Lung (tissue), 17 donors: ENCODE measurements at places on chromosomes 5 and 9. TPM values are rescaled to one million over a fixed set of nuclear protein-coding genes. Genes with fewer than 3 reads are reported as not detected.

Gene OGN
- total RNA-seq, result 5.6 TPM

DNA sequence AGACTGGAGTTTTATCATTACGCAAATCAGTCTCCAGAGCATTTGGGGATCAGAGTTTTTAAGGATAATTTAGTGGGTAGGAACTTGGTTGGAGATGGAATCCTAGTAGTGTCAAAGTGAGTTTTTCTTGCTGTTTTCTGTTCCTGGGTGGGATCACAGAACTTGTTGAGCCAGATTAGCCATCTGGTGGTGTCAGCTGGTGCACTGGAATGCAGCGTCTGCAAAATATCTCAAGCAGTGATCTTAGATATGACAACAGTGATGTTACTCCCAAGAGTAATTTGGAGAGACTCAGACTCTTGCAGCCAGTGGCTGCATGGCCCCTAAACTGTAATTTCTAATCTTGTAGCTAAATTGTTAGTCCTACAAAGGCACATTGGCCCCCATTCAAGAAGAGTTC lies 1257.8 kb downstream of the MAT2B start:
- H3K27me3 ChIP-seq, result no peaks in the 10 kb centered on the region
- H3K27ac ChIP-seq, result no peak overlapping the region
- H3K4me3 ChIP-seq, result no peak overlapping the region
- H3K36me3 ChIP-seq, result no peaks in the 10 kb centered on the region

DNA sequence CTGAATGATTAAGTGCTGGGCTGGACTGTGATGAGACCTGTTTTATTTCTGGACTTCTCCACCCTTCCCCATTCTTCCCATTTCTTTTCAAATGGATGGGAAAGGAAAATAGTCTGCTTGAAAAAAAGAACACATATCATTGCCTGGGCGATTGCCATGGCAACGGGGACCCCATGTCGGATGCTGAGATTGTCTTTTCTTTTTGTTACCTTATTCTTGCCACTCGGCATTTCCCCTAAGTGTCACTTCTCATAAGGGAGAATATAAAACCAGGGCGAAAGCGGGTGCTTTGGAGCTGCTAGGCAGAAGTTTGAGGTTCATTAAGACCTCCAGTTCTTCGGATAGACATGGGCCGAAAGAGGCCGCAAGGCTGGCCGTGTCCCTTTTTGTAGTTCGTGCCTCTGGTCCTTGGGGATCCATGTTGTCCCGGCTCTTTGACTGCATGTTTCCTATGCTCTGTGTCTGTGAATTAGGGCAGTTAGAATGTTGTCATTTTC lies 763 bp downstream of the FGD3 start:
- DNase-seq, result no peak
- H3K27ac ChIP-seq, result no peak overlapping the region
- no peak overlapping the region for H3K4me3 ChIP-seq
- H3K4me1 ChIP-seq, result peaks cover 17% of the 10 kb centered on the region
- no peaks in the 10 kb centered on the region for H3K27me3 ChIP-seq

DNA sequence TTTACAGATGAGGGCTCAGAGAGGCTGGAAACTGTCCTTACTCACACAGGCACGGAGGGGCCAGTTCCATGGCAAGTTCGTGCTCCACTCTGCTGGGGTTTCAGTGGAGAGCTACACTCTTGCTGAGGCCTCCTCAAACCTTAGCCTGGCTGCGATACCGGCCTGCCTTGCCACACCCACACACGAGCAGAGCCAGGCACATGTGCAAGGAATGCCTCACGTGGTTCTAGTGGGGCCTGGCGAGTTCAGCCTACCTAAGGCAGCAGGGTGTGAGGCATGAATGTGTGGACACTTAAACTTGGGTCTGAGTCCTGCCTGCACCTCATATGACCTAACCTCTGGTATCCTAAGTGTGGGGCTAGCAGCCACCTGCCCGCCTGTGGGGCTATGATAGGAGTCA lies 21.5 kb upstream of the PRDM12 start:
- no peak for DNase-seq
- no peak overlapping the region for H3K4me3 ChIP-seq
- H3K27me3 ChIP-seq, result no peaks in the 10 kb centered on the region
- no peak overlapping the region for H3K27ac ChIP-seq
- no peaks in the 10 kb centered on the region for H3K36me3 ChIP-seq

- H3K27ac ChIP-seq, result peak overlapping the region; percentile 68
- no peaks in the 10 kb centered on the region for H3K36me3 ChIP-seq
- no peaks in the 10 kb centered on the region for H3K27me3 ChIP-seq
- no peak overlapping the region for H3K4me3 ChIP-seq
Observed at GRCh38 chr5:149388498-149389190, 9.6 kb upstream of the IL17B start.

- H3K4me3 ChIP-seq, result no peak overlapping the region
- no peak for DNase-seq
- H3K4me1 ChIP-seq, result no peaks in the 10 kb centered on the region
Observed at GRCh38 chr5:93735378-93735777, 6.0 kb downstream of the POU5F2 start.

- DNase-seq, result no peak
- no peak overlapping the region for H3K27ac ChIP-seq
- H3K4me1 ChIP-seq, result peaks cover 16% of the 10 kb centered on the region
- no peak overlapping the region for H3K4me3 ChIP-seq
- no peaks in the 10 kb centered on the region for H3K36me3 ChIP-seq
Observed at GRCh38 chr5:56620903-56621677, 194.3 kb upstream of the MAP3K1 start.

- H3K4me3 ChIP-seq, result no peak overlapping the region
- no peak overlapping the region for H3K27ac ChIP-seq
- H3K27me3 ChIP-seq, result no peaks in the 10 kb centered on the region
- DNase-seq, result peak; percentile 29
- H3K36me3 ChIP-seq, result no peaks in the 10 kb centered on the region
- H3K4me1 ChIP-seq, result peaks cover 23% of the 10 kb centered on the region
Observed at GRCh38 chr5:156584871-156585270, 257.9 kb downstream of the SGCD start.

DNA sequence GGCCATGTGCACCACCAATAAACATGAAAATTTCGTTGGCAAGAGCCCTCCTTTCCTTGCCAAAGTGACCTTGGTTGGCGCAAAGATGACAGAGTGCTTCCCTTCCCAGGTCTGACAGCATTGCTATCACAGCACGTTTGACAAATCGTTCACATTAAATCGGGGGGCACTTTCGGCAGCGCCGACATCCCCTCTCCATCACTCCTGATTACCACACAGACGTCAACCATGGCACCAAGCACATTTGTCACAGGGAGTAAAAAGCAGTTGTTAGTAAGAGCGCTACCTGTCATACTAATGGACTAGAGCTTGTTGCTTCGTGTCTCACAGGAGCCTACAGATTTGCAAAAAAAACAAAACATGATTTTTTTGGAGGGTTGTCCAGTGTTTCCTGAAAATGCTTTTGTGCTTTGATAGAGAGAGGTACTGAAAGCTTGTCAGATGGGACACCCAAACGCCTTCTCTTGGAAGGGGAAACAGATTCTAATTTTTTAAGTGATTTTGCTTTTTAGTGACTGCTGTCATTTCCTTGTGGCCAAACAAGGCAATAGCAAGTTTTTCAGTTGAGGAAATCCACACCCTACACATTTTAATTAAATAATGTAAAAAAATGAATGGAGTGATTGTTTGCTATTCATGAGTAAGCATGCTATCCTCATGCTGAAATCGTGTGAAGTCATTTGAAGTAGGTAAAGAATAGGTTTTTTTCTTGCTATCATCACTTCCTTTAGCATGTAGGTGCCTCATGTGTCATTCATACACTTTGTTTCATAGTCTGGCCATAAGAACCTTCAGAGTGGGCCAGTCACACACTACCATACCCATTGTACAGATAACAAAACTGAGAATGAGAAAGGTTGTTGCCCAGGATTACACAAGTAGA lies 682.8 kb upstream of the WWC1 start:
- no peaks in the 10 kb centered on the region for H3K27me3 ChIP-seq
- DNase-seq, result no peak
- H3K4me1 ChIP-seq, result peaks cover 6% of the 10 kb centered on the region
- no peak overlapping the region for H3K4me3 ChIP-seq
- no peak overlapping the region for H3K27ac ChIP-seq

DNA sequence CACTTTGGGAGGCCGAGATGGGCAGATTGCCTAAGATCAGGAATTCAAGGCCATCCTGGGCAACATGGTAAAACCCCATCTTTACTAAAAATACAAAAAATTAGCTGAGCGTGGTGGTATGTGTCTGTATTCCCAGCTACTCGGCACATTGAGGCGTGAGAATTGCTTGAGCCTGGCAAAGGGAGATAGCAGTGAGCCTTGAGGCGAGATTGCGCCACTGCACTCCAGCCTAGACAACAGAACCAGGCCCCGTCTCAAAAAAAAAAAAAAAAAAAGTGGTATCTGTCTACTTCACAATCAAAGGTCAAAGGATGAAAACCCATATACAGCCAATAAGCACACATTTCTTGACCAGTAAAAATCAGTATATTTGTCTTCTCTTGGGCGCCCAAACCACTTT lies 728.5 kb upstream of the ADAMTS16 start:
- H3K27ac ChIP-seq, result no peak overlapping the region
- H3K4me3 ChIP-seq, result no peak overlapping the region
- DNase-seq, result no peak

Gene PAM
- 158 TPM for total RNA-seq

- no peak overlapping the region for H3K4me3 ChIP-seq
- no peak overlapping the region for H3K27ac ChIP-seq
- H3K4me1 ChIP-seq, result no peaks in the 10 kb centered on the region
- no peak for DNase-seq
- no peaks in the 10 kb centered on the region for H3K27me3 ChIP-seq
Observed at GRCh38 chr9:128049843-128050242, 17.3 kb downstream of the NAIF1 start.

DNA sequence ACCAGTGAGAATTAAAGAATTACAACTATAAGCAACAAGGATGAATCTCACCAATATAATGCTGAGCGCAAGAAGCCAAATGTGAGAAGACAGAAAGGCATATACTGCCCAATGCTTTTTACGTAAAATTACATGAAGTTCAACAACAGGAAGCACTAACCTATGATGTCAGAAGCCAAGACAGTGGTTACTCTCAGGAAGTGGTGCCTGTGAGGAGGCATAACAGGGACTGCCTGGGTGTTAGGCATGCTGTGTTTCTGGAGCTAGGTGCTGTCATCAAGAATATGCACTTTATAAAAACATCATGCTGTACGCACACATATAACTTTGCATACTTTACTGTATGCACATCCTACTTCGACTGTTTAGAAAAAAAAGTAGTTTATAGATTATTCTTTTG lies 30.1 kb downstream of the FRMD3 start:
- H3K4me1 ChIP-seq, result peaks cover 14% of the 10 kb centered on the region
- no peaks in the 10 kb centered on the region for H3K27me3 ChIP-seq
- DNase-seq, result no peak
- H3K36me3 ChIP-seq, result no peaks in the 10 kb centered on the region

Gene INSYN2B
- total RNA-seq, result 0.12 TPM

DNA sequence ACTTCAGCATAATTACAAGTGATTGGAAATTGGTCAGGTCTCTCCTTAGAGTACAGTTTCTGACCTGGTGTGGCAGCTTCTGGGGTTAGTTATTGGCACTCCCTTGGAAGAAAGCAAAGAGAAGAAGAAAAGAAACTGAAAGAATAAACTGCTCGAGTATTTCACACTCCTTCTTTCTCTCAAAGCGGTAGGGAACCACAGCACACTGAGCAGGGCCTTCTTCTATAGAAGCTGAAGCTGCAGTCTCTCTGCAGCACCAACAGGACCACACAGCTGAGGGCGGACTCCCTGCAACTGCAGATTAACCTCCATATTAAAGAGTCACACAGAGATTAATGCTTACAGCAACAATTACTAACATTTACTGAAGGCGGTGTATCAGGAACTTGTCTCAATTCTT lies 152.0 kb downstream of the TRPM6 start:
- DNase-seq, result no peak
- no peaks in the 10 kb centered on the region for H3K27me3 ChIP-seq
- H3K36me3 ChIP-seq, result no peaks in the 10 kb centered on the region
- H3K4me3 ChIP-seq, result no peak overlapping the region
- H3K27ac ChIP-seq, result no peak overlapping the region

Gene HAPLN1
- 1.5 TPM for total RNA-seq

Gene AGXT2
- not detected for total RNA-seq

Gene SLC25A46
- 44.4 TPM for total RNA-seq

Gene NR3C1
- 70.0 TPM for total RNA-seq

DNA sequence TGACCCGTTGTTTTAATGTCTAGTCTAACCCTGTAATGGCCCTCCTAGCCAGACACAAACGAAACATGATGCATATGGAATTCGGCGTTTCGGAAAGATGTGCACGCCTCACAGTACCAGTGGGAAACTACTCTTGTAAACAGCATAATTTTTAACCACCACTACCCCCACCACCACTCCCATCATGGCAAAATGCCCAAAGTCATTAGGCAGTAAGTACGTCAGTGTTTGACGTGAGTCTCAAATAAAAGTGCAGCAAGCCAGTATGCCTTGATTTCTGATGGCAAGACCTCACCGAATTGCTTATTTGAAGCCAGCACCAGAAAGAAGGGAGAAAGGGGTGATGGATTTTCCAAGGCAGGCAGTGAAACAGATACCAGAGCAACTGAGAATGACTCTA lies 71.4 kb downstream of the ADRB2 start:
- no peak overlapping the region for H3K4me3 ChIP-seq
- no peaks in the 10 kb centered on the region for H3K27me3 ChIP-seq
- peak; percentile 40 for DNase-seq
- H3K27ac ChIP-seq, result no peak overlapping the region

Gene CATSPER3
- 0.61 TPM for total RNA-seq

DNA sequence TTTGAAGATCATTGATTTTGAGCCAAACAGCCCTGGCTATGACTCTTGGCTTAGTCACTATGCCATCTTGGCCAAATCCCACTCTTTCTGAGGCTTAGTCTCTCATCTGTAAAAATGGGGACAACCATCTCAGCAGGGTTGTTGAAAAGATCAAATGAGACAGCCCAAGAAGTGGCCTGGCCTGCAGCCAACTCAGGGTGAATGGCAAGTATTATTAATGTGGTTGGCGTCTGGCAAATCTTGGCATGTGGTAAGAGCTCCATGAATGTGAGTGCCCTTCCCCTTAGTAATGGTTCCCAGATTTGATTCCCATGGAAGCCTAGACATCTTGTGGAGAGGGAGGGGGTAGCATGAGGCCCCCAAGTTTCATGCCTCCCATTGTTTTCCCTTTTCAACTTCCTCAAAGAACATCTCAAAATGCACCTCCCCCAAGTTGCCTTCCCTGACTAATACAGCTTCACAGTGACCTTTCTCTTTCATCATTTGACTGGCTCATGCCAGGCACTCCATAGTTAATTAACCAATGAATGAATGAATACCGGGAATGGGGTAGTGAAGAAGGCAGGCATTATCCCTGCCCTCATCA lies 11.8 kb upstream of the TGFBI start:
- no peaks in the 10 kb centered on the region for H3K27me3 ChIP-seq
- no peak for DNase-seq
- H3K36me3 ChIP-seq, result no peaks in the 10 kb centered on the region
- H3K27ac ChIP-seq, result no peak overlapping the region
- no peak overlapping the region for H3K4me3 ChIP-seq
- peaks cover 12% of the 10 kb centered on the region for H3K4me1 ChIP-seq

Gene ROPN1L
- total RNA-seq, result 31.7 TPM

DNA sequence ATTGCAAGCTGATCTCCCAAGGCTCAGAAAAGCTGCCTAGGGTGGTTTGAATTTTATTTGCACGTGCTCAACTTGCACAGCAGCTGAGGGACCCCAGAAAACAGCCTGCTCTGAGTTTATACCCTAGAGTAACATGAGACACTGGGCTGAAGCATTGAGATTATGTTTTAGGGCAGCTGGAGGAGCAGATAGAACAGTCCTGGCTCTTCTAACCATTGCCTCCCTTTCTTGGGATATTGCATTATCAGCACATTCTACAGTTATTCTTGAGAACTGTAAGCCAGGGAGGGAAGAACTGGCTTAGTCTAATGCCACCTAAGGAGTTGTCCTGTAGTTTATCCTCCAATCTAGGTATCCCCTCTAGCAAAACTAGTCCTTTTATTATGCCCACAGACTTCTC lies 10.3 kb downstream of the SMC2 start:
- H3K4me1 ChIP-seq, result no peaks in the 10 kb centered on the region
- no peak overlapping the region for H3K4me3 ChIP-seq
- DNase-seq, result no peak
- H3K27ac ChIP-seq, result no peak overlapping the region
